ENCODE measurements at places on chromosomes 1 and 21. TPM values are rescaled to one million over a fixed set of nuclear protein-coding genes. Genes with fewer than 3 reads are reported as not detected.

- DNase-seq: no peak
Measured at GRCh38 chr1:118785246-118785645, 202.9 kb downstream of the TBX15 start.

GRCh38 chr1:116724765-116725375, 29.4 kb upstream of the CD2 start:
- peak; percentile 36 for DNase-seq

GRCh38 chr1:159958719-159959380, 4.8 kb upstream of the SLAMF9 start:
- DNase-seq: no peak

GRCh38 chr1:31605908-31606427, 11.5 kb upstream of the HCRTR1 start:
- no peak for DNase-seq

GRCh38 chr1:207264663-207265252, 56.7 kb upstream of the CD55 start:
- DNase-seq: no peak

DNA sequence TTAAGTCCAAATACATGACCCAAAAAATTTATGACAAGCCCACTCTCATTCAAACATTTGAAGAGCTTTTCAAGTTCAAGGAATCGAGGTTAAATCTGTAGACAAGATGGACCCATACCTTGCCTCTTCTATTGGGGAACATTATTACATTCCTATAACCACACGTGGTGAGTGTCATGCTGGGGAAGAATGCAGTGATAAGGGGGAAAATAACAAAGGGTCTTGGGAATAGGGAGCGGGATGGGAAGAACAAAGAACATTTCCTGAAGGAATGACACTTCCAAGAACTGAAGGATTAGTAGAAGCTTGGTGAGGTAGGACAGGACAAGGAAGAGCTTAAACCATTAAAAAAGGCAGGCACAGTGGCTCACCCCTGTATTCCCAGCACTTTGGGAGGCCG, 18.8 kb downstream of the PDZK1 start:
- no peak for DNase-seq

GRCh38 chr1:9657521-9658032, 6.0 kb downstream of the PIK3CD start:
- no peak for DNase-seq

- DNase-seq: no peak
Measured at GRCh38 chr1:47759936-47760629, 237.1 kb downstream of the TRABD2B start.

DNA sequence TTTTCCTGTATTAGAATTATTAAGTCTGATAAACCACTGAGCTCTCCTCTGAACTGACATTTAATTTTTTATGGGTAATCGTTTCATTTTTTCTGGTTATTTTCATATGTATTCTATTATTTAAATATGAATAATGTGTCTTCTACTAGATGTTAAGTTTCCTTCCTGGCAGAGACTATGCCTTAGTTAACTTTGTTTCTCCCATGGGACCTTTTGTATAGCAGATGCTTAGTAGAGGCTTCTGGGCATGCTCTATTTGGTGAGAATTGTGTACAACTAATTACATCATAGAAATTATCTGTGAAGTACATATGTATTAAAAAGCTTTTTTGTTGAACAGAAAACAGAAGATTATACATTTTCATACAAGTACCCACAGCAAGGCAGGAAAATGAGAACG, 23.4 kb downstream of the CTBS start:
- no peak for DNase-seq

- DNase-seq: no peak
Measured at GRCh38 chr1:214472364-214472763, 79.0 kb downstream of the PTPN14 start.

DNA sequence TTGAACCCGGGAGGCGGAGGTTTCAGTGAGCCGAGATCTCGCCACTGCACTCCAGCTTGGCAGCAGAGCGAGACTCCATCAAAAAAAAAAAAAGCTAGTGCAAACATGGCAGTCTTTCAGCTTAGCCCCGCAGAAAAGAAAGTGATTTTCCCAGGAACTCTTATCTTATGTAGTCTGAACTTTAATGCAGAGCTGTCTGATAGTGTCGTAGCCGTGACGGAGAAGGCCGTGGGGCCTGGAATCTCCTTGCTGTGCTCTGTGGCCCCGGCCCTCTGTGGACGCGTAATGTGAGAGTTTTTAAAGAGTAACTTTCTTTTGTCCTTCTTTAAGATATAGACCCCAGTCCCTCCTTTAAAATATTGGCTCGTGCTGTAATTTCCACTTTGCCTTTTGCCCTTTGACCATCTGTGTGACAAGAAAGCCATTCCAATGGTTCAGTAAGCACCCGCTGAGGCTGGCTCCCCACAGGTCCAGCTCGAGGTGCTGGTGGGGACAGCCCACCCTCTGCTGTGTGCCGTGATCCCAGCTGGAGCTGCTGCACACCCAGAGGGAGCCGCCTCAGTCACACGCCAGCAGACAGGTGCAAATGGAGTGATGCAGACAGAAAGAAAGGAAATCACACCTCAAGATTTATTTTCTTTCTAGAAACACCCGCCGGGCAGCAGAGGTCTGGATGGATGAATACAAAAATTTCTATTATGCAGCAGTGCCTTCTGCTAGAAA, 164.0 kb downstream of the PGBD5 start:
- no peak for DNase-seq

DNA sequence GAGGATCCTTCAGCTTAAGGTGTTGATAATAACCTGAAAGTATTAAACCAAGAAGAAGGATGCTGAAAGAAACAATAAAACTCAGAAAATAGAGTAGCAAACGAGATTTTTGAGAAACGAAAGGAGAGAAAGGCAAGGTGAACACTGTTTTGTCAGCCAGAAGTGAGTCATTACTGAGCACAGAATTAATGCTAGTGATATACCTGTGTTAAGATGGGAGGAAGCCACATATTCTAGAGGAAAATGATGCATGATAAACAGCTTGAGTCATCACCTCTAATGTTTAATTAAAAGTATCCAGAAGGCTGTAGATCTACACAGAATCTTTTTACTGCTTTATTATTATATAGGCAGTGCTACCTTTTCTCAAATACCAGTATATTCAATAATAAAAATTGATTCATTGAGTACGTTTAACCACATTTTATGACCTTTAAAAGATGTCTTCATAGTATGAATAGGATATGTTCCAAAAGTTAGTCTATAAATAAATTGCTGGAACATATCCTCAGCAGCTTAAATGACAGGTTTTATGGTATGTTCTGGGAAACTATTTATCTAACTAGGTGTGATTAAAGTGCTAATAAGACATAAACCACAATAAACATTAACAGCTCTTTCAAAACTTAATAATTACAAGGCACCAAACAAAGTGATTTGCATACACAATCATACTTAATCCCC, 10.3 kb downstream of the SH3GLB1 start:
- no peak for DNase-seq

- no peak for DNase-seq
Measured at GRCh38 chr1:247435030-247435758, 19.2 kb downstream of the NLRP3 start.

- DNase-seq: no peak
Measured at GRCh38 chr1:182927693-182928433, 25.1 kb downstream of the SHCBP1L start.

Gene GRHL3
- 0.48 TPM for total RNA-seq

Gene C4BPA
- total RNA-seq: 2.1 TPM
